Cortex of kidney (tissue), 1 donor: ENCODE measurements at places on chromosomes 1 and 21.

GRCh38 chr21:31043471-31043870 is 5.2 kb upstream of the KRTAP19-8 start:
- no peak for DNase-seq

DNA sequence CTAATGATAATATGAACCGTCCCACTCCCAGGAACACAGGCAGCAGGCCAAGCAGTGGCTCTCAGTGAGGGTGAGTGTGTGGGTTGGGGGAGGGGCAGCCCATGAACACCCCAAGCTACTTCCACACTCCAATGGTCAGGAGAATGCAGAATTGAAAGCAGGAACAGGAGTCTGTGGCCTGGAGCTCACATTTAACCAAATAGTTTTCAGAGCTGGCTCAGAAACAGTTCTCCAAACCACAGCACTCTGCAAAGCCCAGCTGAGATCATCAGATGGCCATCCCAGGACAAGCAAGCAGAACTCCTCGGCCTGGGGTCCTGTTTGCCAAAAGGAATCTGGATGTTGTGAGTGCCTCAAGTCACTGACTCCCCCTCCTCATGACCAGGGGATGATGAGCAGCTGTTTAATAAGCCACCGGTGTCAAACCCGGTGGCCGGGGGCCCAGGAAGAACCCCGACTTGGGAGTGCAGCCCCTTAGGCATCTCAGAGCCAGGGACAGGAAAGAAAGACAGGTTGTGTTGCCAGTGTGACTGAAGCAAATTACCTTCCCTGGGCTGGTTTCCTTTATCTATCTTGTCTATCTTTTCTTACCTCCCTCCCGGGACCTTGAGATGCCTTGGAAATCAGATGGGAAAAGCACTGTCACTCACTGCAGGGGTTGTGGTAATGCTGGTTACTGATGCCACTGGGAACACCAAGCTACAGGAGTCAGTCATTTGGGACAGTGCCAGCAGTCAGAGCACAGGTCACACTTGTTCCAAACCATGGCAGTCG is 20.4 kb downstream of the DEGS1 start:
- DNase-seq, result no peak

- DNase-seq, result no peak
These were observed 320.2 kb downstream of the TM2D1 start for GRCh38 chr1:61404597-61405376.

GRCh38 chr21:43020771-43021170 is 46.4 kb downstream of the PKNOX1 start:
- no peak for DNase-seq

DNA sequence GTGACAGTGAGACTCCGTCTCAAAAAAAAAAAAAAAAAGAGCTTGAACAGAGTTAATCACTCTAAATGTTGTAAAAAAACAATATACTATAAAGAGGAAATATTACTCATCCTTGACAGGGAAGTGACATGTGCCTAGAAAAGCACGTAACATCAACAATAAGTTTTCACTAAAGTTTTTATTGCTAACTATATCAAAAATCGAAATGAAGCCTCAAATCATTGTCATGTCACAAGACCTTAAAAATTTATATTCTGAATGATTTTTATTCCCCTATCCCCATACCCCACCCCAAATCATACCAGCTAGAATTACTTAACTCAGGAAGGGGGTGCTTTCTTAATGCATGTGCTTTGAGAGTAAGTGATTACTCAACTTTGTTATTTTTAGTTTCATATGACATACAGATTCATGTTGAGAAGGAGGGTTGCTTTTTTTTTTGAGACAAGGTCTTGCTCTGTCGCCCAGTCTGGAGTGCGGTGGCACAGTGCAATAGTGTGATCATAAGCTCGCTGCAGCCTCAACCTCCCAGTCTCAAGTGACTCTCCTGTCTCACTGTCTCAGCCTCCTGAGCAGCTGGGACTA is 53.6 kb upstream of the MUTYH start:
- DNase-seq, result no peak

GRCh38 chr1:206685769-206686477 is 1.2 kb downstream of the MAPKAPK2 start:
- no peak for DNase-seq

DNA sequence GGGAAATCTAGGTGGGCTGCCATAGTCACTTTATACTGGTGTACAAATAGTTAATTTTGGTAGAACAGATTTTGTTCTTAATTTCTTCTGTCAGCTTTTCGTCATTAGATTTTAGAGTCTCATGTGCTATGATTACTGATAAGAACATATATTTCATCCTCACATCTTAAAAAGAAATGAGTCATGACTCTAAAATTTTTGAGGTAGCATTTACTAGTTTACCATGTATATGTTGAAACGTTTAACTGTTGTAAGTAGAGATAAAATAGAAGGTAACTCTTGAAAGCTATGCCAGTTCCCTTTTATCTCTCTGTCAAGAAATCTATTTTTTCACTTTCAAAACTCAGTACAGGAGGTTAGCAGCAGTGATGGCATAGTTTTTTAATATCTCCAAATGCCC is 53.4 kb downstream of the KLHL20 start:
- no peak for DNase-seq

DNA sequence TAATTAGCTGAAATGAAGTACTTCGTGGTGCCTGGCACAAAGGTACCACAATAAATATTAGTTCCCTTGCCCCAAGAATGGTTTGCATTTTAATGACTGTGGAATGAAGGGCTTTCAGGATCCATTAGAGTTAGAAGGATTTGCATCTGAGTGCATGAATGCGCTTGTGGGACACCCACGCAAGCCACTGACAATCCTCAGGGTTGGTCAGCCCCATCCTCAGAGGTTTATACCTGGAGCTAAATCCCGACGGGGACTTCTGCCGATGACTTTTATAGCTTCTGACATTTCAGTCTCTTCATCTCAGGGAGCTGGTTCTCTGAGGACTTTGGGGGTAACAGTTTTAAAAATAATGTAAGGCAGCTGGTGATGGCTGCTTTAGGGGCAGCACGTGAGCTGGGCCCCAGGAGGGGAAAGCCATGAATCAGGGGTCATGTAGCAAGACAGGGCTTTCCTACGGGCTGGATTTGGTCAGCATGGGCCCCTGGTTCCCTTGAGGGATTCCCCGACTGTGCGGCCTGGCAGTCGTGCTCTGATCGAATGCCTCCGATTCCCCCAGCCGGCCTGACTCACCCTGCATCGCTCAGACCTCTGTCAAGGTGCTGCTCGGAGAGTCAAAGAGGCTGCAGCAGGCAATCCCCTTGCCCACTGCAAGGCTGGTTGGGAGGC is 20.8 kb upstream of the IL10 start:
- DNase-seq, result no peak

DNA sequence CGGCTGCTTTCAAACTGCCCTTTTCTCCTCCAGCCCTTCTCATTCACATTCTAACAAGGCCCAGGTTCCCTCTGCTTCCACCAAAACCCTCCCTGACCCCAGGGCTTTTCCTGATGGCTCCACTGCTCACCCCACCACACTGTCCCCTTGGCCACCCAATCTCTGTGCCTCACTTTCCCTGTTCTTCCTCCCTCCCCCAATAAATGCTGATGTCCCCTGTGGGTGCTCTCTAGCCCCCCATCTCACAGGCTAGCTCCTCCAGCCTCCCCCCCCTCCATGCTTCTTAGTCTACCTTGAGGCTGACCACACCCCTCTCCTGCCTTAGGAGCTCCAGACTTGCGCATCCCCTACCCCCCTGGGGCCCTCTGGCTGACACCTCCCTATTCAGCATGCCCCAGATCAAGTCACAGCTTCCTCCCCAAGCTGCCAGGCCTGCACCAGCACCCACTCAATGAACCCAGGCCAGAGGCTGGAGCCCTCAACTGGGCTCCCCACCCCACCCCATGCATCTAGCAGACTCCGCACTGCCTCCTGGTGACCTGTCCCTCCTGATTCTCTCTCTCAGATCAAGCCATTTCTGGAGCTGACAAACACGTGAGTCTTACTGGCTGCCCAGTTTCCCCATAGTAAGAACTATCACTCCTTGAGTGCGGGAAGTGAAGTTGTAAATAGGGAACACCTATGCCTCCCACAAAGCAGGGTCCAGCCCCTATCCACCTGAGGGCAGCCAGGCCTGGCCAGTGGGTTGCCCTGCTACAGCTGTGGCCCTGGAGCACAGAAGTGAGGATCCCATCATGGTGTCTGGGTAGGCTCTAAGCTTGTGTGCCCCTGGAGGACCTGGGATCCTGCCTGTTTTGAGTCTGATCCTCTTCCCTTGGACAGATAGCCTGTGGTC is 117.9 kb downstream of the DMRTB1 start:
- DNase-seq, result no peak

DNA sequence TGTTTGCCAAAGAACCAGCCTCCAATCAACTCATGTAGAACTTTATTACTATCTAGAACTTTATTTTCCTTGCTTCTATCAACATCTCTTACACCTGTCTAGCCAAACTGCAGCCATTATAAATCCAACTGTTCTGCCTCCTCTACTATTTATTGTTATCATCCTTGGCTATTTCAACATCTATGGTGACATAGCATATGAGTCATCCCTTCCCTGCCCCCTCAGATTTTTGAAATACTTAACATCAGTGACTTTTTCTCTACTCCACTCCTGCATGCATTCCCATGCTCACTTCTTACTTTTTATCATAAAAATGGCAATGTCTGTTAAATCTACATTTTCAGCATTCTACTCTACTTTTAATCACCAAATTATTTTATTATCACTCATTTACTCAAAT is 544.9 kb upstream of the NEGR1 start:
- no peak for DNase-seq

DNA sequence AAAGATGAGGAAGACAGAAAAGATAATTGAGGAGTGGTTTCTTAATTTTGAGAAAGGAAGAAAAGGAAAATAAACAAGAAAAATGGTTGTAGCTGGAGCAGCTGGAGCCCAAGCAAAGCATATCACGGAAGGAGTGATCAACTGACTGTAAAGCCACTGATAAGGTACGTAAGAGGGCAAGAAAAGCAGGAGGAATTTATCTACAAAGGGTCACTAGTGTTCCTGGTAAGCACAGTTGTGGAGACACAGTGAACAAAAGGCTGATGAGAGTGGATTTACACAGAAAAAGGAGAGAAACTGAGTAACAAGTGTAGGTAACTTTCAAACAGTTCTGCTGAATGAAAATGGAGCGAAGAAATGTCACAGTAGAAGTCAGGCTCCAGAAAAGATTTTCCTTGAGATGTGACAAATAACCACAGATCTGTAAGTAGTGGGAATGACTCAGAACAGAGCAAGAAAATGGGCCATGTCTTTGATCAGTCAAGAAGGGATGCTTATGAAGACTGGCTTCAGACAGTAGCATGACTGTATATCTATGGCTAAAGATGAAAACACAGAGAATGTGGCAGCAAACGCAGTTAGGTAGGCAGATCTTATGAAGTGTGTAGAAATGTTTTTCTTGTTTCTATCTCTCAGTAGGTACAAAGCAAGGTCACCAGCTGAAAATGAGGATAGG is 45.6 kb upstream of the RBM34 start:
- no peak for DNase-seq

DNA sequence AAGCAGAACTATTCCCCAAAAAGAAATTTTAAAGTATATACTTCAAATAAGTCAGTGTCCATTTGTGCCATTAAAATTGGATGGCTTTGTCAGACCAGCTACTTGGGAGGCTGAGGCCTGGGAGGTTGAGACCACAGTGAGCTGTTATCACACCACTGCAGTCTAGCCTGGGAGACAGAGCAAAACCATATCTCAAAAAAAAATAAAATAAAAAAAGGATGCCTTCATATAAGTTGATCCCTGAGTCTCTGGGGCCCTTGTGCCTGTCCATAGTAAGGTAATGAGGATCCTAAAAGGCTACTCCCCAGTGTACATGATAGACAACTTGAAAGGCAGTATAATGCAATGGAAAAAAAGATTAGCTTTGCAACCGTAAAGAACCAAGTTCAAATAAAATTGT is 81.2 kb upstream of the BARHL2 start:
- DNase-seq, result no peak

GRCh38 chr21:14547834-14548513 is 1.9 kb upstream of the SAMSN1 start:
- DNase-seq, result no peak

DNA sequence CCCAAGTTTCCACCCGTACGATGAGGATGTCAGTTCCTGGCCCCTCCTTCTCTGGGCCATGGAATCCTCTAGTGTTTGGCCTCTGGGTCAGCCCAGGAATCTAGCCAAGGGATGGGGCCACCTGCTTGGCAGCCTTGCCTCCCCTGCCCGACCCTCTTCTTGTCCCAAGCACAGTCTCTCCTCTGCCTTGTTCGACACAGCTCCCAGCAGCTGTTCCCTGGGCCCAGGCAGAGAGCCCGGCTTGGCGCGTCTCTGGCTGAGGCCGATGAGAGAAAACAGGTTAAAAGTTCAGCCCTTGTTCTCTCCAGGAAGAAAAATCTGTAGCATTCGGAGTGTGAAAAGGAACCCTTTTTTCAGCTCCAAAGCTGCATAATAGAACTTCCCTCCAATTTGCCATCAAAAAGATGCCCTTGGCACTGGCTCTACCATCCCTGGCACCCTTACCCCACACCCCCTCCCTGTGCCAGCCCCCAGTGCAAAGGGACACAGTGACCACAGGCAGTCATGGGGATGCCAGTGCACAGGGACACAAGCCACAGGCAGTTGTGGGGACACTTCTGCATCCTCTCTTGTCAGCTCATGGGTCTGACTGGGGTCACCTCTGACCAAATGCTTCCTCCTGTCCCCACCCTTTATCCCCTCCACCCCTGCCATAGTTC is 68.4 kb downstream of the EPHB2 start:
- DNase-seq, result no peak

- no peak for DNase-seq
These were observed 160.4 kb downstream of the HLX start for GRCh38 chr1:221039616-221040015.

- DNase-seq, result no peak
These were observed 151.2 kb downstream of the NRIP1 start for GRCh38 chr21:14913638-14914037.

GRCh38 chr21:14313300-14313699 is 69.6 kb downstream of the HSPA13 start:
- DNase-seq, result no peak

DNA sequence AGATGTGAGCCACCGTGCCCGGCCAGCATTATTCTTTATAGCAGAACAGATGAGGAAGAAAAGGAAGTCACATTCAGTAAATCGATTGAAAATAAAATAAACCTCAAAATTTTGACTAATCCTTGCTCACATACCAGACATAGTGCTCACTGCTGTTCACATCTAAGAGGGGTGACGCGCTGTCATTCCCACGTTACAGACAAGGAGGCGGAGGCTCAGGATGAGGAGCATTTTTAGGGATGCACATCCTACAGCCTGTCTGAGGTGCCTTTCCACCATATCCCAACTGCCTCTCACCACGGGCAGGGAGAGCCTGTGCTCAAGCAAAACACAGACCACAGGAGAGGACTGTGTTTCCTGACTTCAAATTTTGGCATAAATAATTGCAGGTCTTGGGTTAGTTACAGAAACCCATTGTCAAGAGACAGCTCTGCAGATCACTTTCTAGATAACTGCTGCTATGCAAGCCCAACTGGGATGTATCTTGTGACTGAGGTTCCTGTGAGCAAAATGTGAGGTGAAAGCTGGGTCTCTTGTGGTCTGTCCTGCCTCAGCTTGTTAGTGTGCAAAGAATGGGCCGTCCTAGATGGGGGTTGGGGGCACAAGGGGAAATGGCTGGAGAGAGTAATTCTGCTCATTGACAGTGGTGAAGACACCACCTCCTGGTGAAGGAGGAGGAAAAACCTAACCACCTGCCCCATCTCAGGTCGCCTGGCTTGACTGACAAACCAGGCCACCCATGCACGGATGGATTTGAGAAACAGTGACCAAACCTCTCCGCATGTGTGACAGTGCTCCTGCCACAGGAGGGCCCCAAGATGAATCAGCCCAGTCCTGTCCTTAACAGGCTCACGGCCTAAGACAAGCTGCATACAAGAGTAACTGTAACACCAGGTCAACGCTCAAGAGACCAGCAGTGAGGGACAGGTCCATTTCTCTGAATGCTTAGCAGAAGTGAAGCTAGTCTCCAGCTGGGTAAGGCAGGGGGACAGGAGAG is 8.2 kb downstream of the TNN start:
- DNase-seq, result no peak

GRCh38 chr21:42685036-42685435 is 31.6 kb downstream of the PDE9A start:
- DNase-seq, result no peak
